Activated CD4-positive, alpha-beta T cell treated with anti-CD3 and anti-CD28 coated beads, Interleukin-2, amount 10 ng/mL, durations not matched to agents 7 days and 5 days (primary cell): ENCODE measurements at places on chromosomes 16 and 17.

- DNase-seq: no peak
Measured at GRCh38 chr17:49913226-49914095, 55.5 kb upstream of the DLX4 start.

- no peak for DNase-seq
Measured at GRCh38 chr17:44952946-44953475, 5.4 kb upstream of the KIF18B start.

DNA sequence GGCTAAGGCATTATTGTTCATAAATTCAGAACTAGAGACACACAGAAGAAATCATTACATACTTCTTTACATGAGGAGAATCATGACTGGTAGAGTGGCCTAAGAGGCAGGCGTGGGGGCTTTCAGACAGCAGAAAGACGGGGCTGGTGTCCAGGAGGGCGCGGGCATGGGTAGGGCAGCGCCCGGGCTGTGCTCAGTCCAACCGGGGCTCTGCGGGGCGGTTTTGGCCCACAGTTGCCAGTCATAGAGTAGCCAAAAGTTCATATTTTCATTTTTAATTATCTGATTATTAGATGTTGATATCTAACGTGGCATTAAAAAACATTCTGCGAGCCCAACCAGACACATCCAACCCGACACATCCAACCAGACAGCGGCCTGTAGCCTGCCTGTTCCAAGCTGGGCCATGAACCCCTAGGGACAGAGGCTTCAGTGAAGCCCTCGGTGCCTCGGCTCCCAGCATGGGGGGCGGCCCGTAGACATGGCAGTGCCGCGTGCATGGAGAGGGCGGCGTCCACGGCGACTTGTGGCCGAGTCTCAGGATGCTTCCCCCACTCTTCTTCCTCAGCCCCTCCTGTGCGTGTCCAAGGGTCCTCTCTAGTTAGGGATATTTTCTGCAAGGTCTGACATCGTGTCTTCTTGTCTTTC lies 162.4 kb upstream of the CHMP6 start:
- DNase-seq: no peak

- DNase-seq: no peak
Measured at GRCh38 chr16:60651346-60651745, 1384.9 kb downstream of the CDH8 start.

DNA sequence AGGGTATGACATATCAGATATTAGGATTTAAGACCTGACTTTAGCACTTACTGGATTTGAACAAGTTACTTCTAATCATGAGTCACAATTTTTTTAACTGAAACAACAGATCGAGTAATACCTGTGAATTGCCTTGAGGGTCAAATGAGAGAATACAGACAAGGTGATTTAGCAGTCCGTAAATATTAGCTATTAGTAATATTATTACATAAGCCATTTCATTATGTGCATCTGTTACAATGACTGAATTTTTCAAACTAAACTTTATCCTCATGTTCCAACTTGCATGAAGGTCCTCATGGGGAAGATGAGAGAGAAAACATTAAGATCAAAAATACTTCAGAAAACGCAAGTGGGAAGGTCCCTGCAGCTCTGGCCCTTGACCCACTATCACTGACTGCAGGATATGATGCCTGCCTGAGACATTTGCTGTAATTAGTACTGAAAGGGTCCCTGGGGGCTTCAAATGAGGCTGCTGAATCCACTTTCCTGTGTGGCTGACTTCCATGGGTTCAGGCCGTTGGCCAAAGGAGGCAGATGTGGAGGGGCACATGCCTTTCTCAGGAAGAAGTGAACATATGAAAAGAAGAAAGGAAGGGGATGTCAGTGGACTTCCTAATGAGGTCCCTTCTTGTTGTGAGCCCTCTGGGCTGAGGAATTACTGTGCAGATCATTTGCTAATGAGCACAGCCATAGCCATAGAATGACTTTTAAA lies 441.7 kb downstream of the CDH11 start:
- no peak for DNase-seq

- no peak for DNase-seq
Measured at GRCh38 chr16:67100569-67101310, 9.0 kb upstream of the PHAF1 start.

GRCh38 chr16:17433577-17434451 lies 36.9 kb downstream of the XYLT1 start:
- no peak for DNase-seq

DNA sequence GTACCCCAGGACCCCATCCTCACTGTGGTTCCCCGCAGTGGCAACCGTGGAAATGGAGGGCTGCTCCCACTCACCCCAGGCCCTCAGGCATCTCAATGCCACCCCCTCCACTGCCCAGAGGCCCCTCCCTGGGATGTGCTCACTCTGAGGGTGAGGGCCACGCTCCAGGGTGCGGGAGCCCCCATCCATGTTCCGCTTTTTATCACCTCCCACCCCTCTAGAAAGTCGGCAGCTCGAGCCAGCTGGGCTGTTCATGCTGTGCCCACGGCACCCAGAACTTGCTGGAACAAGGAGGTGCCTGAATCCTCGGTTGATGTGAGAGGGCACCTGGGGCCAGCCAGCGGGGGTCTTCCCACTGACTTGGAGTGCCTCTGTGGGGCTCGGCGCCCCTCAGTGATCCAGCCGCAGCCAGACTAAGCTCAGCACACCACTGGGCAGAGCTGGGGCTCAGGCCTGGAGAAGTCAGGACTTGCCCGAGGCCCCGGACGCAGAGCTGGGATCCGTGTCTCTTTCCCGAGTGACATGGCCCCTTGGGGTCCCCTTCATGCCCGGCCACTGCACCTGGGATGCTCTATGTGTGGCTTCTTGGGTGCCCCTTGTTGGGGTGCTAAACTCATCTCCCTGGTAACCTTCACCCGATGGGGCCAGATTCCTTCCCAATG lies 143.1 kb upstream of the GSE1 start:
- no peak for DNase-seq

GRCh38 chr16:86618431-86619238 lies 40.3 kb downstream of the FOXL1 start:
- DNase-seq: no peak

DNA sequence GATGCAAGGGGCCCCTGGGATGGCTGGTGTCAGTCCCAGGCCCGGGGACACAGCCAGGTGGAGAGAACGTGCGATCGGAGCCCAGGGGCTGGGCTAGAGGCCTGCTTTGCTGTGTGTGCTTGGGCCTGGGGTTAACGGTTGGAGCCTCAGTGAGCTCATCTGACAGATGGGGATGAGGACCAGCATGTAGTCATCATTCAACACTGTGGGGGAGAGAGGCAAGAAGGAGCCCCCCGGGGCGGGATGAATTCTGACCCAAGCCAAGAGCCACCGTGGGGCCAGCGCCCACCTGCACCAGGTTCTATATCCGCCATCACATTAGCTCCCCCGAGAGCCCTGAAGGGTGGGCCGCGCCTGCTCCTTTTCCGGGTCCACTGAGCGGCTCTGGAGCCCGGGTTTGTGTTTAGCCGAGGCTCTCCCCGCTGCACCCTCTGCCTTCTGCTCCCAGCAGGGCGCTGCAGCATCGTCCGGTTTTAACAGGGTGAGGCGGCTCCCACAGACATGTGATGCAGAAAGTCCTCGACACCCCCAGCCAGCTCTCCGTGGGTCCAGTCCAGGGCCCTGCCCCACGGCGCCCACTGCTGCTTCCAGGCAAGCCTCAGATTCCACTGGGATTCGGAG lies 365.7 kb downstream of the SEC14L1 start:
- DNase-seq: no peak

- DNase-seq: peak; percentile 63
Measured at GRCh38 chr17:42659079-42659931, at the start of gene TUBG2. Gene TUBG2 (plus strand): TSS chr17:42659284. CDS start chr17:42659504, 220 bp downstream.

DNA sequence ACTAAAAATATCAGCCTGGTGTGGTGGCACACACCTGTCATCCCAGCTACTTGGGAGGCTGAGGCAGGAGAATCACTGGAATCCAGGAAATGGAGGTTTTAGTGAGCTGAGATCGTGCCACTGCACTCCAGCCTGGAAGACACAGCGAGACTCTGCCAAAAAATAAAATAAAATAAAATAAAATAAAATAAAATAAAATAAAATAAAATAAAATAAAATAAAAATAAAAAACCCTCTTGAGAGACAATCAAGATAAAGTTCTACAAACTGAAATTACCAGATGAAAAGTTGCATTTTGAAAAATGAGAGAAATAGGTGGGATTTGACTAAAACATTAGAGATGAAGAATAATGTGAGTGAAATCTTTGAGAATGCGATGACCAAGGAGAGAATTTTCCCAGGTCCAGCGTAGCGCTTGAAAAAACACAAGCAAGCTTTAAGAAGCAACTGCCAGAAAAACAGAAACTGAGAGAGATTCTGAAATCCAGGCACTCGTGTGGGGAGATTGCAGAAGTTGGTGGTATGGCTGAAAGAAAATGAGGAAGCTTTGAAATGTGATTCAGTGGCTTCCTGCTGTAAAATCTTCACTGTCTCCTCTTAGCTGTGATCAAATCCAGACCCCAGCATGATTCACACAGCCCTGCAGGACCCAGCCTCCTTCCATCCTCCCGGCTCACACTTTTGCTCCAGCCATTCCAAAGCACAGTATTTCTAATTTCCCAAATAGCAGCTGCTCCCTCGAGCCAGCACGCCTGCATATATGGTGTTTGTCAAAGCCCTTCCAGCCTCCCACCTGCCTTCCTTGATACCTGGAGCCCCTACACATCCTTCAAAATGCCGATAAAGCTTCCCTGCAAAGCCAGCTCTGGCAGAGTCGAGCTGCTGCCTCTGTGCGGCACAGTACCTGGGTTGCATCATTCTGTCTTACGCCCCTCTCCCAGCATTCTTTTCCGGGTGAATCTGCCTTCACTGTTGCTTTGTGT lies 8.2 kb upstream of the CD300E start:
- DNase-seq: no peak
